ENCODE measurements at places on chromosomes 16 and 17.
A peak's percentile ranks its signal among the peaks of the same experiment; 100 is the strongest.

DNA sequence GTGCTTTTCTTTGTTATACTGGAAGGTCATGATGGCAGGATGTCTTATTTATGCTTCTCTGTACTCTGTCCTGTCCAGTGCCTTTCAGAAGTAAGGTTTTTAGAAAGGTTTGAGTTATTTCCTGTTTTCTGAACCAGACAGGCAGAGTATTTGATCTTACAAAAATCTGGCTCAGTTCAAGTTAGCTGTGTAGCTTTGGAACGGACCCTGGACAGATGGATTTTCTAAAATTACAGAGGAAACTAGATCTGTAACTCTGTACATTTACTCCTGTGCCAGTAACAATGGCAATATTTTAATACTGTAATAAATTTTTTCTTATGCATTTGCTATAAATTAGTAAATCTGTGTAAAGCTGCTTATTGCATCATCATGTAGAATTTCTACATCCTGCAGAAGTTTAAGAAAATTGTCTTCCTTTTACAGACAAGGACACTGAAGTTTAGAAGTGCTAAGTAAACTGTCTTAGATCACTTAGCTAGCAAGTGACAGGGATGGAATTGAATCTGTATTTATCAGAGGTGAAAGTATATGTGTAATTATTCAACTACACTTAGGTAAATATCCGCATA, 347.6 kb downstream of the WWOX start:
- no peak for DNase-seq

DNA sequence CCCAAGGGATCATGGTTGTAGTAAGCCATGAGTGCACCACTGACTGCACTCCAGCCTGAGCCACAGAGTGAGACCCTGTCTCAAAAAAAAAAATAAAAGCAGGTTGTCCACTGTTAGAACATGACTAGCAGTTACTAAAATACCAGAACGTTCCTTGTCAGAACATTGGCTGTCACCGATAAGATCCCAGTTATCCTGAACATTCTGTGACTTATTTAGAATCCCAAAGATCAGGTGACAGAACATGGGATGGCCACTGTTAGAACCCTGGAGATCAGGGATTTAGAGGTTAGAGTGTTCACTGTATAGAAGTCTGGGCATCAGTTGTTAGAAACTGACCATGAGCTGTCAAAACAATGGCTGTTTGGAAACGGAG, 8.6 kb downstream of the CES4A start:
- DNase-seq = no peak

DNA sequence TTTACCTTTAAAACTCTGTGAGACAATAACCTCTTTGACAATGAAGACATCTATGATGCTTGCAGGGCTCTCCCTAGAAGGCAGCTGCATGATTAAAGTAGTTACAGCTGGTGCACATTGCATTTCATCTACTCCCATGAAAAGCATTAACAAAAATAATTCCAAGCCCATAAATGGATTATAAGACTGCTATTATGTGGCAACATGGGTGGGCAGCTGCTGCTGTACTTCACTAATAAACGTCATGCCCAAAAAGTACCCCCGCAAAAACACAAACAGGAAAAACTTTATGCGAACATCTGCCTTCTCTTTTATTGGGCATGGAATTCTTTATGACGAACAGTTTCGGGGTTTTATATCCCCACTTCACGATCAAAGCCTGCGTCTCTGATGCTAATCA, 224.9 kb downstream of the CA10 start:
- DNase-seq = no peak

GRCh38 chr16:57711346-57711745, 16.7 kb downstream of the DRC7 start:
- no peak for DNase-seq

DNA sequence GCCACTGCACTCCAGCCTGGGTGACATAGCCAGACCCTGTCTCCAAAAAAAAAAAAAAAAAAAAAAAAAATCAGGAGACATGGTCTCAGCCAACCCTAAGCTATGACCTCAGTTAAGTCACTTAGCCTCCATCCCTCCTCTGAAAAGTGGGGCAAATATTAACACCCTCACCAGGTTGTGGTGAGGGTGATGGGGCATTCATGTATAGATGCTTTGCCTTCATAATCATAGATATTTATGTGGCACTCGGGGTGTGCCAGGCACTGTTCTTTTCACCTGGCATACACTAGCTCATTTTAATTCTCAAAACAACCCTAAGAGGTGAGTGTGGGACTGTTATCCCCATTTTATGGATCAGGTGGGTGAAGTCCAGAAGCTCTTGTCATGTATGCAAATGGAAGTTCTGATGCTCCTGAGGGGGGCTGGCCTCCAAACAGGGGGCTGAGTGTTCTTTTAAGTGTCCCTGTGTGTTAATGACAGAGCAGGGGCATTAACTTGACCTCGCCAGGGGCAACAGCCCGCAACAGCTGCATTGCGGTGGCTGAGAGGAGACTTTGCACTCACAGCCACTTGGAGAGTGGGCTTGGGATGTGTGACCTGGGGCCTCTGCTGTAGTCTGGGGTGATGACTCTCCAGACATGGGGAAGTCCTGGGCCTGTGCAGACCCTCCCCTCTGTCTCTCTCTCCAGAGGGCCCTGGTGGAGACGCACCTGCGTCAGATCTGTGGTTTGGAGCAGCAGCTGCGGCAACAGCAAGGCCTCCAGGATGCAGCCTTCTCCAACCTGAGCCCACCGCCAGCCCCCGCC, 4.1 kb downstream of the TBKBP1 start:
- no peak for DNase-seq

DNA sequence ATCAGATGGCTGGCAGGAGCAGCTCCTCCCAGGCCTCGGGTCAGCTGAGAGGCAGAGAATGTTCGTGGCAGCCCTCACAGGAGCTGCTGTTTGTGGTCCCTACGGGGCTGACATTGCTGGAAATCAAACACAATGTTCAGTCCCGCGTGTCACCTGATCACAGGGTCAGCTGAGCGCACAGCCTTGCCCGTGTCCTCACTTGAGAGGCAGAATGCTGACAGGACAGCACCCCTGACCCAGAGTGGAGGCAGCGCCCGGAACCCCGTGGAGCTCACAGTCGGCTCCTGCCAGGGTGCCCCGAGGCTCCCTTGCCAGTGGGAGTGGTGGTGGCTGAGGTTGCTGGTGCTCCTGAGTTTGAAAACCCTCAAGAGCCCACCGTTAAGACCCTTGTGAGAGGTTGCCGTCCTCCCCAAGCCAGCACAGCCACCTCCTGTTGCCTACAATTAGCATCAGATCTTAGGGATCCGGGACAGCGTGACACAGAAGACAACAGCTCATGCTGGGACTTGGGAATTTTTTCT, 3.6 kb upstream of the CHMP6 start:
- DNase-seq = no peak

DNA sequence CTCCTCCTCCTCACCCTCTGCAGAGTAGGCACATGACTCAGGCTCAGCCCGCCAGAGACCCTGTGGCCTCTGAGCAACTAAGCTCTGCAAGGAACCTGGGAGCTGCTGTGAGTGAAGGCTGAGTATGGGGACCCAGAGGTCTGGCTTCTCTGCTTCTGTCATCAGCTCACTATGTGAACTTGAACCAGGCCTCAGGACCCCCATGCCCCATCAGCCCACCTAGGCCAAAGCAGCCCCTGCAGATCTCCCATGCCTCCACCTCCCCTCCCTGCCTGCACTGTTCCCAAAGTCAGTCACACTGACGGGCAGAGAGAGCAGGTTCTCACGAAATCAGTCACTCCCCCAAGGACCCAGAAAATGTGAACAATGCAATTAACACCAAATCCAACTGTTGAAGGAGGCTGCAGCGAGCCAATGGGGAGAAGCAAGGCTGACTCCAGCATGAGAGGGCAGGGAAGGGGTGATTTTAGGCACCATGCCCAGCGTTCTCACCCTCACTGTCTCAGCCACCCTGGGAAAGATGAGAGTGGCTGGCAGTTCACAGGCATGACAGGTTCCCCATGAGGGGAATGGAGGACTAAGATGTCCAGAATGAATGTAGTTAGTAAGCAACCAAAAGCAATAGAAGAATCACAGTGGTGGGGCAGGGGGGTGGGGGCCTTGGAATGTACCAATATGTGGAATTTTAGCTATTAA, 60.6 kb downstream of the BEAN1 start:
- no peak for DNase-seq

DNA sequence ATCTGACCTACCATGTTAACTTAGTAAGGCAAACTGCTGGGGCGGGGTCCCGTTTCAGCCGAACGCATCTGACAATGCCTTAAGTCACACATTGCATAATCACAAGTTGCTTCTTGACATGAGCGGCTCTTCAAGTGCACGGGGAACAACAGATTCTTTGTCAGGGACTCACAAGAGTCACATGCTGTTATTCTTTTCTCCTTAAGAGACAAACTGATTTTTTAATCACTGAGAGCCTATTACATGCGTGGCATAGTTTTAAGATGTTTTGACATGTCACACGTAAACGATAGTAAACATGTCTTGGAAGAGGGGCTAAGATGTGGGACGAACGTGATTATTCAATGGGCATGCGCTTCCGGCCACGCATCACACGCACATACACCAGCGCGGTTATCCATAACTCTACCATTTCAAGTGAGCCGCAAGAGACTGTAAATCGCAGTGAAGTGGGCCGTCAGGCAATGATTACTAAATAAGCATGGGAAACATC, 63.4 kb downstream of the ADCY9 start:
- DNase-seq = no peak

- no peak for DNase-seq
These were observed 29.2 kb upstream of the VAT1L start for GRCh38 chr16:77759201-77759600.

DNA sequence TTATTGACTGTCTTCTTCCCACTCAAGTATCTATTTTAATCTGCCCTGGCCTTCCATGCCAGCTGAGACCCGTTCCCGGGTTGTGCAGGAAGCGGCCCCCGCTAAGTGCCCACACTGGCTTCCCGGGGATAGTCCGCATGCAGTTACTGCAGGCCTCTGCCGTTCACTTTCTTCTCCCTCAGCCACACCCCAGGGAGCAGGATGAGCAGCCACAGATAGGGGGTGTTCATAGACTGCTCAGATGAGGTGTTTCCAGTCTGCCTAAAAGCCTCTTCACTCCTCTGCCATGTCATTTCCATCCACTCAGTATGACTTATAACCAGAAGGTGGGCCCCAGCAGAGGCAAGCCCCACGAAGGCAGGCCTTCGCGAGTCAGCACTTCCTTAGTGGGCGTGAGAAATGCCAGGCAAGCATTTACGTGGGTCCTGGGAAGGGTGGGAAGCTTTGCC, 7.7 kb downstream of the MED9 start:
- DNase-seq = peak; percentile 70

DNA sequence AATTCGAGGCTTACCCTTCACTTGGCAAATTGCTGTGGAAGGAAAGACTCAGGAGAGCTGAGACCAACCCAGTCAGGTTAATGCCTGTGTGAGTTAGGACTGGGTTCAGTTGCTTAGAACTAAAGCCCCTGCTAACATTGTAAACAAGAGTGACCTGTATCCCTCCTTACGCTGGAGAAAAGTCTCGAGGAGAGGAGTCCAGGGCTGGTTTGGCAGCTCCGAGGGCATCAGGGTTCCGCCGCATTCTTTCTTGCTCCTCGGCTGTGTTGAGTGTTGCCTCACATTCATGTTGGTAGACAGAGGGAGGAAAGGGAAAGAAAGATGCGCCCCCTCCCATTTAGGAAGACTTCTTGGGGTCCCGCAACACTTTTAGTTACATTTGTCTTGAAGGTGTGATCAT, 18.5 kb downstream of the VPS35L start:
- DNase-seq = no peak

GRCh38 chr17:50491505-50491904, 12.8 kb downstream of the RSAD1 start:
- DNase-seq = no peak

DNA sequence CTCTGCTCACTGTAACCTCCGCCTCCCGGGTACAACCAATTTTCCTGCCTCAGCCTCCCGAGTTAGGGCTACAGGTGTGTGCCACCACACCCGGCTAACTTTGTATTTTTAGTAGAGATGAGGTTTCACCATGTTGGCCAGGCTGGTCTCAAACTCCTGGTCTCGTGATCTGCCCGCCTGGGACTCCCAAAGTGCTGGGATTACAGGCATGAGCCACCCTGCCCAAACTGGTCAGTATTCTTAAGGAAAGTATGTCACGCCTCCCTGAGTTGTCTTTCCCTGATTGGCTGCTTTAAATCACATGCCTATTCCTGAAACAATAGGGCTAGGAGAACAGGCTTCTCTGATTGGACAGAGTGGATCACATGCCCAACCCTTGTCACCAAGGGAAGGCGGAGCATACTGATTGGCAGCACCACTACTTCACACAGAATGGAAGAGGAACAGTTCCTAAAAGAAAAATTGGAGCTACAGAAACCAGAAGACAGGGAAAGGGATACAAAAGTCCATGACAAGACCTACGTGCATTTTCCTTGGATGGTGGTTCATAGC, 17.6 kb upstream of the CYB5B start:
- no peak for DNase-seq

DNA sequence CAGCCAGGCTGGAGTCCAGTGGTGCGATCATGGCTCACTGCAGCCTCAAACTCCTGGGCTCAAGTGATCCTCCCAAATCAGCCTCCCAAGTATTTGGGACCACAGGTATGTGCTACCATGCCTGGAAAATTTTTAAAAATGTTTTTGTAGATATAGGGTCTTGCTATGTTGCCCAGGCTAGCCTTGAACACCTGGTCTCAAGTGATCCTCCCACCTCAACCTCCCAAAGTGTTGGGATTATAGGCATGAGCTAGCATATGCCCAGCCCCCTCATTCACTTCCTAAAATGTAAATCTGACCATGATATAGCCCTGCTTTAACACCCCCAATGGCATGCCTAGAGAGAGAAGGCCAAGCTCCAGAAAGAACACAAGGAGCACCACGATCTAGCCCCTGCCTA, 98.6 kb downstream of the NDE1 start:
- no peak for DNase-seq

DNA sequence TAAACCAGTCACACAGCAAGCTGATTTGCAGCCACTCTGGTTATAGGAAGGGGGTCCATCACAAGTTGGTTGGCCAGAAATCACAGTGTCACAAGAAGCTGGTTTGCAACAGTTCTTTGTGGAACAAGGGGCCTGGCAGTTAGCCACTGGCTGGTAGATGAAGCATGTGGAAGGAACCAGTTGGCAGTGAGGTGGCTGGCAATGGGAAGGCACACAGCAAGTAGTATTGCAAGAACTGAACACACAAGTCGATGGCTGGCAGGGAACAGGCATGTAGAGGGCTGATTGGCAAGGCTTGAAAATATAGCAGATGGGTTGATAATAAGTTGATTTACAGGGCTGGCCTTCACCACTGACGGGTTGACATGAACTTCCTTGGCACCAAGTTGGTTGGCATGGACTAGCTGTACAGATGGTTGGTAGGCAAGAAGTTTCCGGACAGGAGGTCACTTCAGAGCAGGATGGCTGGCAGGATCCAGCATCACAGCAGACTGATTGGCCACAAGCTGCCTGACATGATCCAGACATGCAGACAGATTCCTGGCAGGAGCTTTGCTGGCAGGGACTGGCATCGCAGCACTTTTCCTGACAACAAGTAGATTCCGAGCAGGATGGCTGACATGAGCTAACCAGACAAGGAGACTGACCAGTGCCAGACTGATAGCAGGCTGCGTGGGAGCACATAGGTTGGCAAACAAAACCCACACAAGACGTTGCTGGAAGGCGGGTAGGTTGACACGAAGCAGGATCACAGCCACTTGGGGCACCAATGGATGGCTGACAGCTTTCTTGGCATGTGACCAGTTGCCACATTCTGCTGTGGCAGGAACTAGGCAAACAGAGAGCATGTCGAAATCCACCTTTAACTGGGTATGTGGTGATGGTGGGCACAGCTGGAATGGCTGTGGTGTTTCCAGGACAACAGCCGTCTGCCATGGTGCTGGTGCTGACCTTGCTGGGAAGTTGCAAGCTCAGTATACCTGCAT, at the start of gene KRTAP29-1:
Gene KRTAP29-1, minus strand, starts transcription at position 936 of the 986 bp plus-strand sequence. Its CDS starts 0 bp downstream, at position 936.
- no peak for DNase-seq

GRCh38 chr17:28043741-28044140, 1.3 kb downstream of the NLK start:
- DNase-seq = no peak

- DNase-seq = no peak
These were observed 12.3 kb downstream of the HSD11B2 start for GRCh38 chr16:67443265-67443664.
